C1 segment of cervical spinal cord (tissue), 14 donors: ENCODE measurements at places on chromosomes 5 and 9.
A peak's percentile ranks its signal among the peaks of the same experiment; 100 is the strongest.

DNA sequence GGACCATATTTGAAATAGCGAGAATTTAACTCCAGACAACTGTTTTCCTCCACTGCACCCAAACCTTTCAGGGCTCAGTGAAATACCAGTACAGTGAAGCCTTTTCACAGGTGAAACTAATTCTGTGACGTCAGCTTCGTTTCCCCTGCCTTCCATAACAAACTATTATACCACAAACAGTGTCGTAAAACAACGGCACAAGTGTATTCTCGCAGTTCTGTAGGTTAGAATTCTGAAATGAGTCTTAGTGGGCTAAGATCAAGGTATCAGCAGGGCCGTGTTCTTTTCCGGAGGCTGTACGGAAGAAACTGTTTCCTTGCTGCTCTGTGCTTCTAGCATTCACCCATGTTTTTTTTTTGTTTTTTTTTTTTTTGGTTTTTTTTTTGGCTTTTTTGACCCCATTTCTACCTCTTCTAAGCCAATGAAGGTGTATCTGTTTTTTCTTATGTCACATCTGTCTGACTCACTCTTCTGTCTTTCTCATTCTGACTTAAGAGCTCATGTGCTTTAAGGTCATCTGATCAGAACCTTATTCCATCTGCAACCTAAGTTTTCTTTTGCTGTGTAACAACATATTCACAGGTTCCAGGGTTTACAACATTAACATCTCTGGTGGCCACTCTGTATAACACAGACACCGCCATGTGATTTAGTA lies 20.1 kb downstream of the ISOC1 start:
- no peak for DNase-seq

- peak; percentile 48 for DNase-seq
Observed at GRCh38 chr9:127854184-127854806, at the start of gene ENG. Gene ENG (minus strand): TSS chr9:127854658. CDS start chr9:127854355, 303 bp downstream.

DNA sequence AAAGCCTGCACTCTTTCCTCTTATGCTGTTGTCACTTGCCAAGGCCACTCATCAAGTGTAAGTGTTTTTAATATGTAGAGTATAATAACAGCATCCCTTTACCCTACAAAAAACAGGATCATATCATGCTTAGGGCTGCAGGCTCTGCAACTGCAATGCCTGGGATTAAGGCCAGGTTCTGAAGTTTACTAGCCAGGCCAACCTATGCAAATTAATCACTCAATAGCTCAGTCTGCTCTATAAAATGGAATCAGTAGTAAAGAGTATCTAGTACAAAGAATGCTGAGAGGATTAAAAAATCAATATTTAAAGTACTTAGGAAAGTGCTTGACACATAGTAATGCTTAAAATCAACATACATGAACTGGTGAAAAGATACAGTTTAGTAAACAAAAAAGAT lies 253.3 kb downstream of the EDIL3 start:
- no peak for DNase-seq

DNA sequence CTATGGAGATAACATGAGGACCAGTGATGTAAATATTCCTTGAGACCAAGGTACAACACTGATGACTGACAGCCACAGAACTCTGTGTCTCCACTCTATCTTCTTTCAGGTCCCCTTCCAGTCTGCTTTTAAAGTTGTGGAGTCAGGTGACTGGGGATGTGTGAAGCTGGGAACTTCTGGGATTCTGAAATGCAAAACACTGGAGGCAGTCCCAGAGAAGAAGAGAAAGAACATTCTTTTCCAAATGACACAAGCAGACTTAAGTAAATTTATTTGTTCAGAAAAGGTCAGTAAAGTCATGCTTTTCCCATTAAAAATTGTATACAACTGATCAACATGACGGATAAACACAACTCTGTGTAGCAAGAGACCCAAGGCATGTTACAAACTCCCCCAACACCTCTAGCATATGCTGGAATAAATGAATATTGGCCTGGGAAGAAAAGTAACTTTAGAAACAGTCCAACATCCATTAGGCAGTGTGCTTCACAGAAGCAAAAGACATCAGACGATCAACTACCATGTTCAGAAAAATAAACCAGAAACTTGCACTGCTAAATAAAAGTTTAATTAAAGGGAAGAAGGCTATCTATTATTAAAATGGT lies 92.4 kb upstream of the IFNK start:
- DNase-seq: peak; percentile 19

- no peak for DNase-seq
Observed at GRCh38 chr9:108588246-108588645, 267.5 kb downstream of the ACTL7B start.
